ENCODE measurements at places on chromosomes 7 and 10.
A peak's percentile ranks its signal among the peaks of the same experiment; 100 is the strongest.

DNA sequence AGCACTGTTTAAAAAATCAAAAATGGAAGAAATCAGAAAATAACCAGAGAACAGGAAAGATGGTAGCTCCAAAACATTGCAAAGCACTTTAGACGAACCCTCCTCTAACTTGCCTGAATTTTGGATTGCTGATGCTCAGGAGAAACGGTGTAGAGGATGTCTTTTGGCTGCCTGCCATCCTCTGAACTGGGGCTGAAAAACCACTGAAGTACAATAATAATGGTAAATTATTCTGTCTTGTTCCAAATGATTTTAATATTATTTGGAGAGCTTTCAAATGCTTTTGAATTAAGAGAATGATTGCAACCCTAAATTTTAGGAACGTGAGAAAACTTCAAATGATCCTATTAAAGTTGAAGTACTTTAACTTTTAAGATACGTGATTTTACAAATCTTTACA is 167.3 kb upstream of the SLC13A1 start:
- no peak for DNase-seq

GRCh38 chr10:17428351-17429097 is 25.9 kb downstream of the ST8SIA6 start:
- DNase-seq, result no peak

DNA sequence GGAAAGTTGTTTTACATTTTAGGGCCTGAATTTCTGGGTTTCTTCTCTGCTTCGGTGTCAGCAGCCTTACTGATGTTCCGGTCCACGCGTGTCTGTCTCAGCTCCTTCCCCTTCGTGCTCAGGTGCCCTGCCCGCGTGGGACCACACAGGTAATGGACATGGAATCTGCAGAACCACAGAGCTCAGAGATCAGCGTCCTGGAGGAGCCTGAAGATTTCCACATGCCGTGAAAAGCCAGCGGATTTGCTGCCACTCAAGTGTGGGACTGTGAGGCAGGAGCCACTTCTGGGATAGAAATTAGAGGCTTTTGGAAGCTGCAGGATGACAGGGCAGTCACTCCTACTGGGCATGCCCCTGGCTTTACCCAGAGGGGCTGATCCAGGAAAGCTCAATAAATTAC is 666.1 kb upstream of the FOXK1 start:
- DNase-seq, result no peak

GRCh38 chr10:84178160-84178609 is 4.6 kb downstream of the GPR15LG start:
- no peak for DNase-seq

DNA sequence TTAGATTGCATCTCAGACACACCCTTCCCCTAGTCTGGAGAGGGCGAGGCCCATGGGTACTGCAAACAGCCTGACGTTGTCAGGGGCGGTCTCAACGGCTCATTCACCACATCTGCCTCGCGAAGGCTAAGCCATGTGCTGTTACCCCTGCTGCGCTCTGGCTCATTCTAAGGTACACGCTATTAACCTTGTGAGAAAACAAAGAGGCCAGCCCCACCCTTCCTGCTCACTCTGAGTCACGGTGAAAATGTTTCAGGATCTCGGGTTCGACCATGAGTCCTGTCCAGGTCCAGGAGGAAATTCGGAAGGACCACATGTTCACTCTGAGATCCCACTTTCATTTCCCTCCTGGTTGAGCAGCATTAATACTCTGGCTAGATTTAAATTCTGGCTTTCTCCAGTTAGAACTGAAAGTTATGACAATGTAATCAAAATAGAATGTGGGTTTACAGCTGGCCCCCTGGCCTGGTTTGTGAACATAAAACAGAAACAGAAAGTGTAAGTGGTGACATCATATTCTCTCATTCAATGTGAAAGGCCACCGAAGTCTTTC is 55.2 kb downstream of the EGFR start:
- DNase-seq, result peak; percentile 95

DNA sequence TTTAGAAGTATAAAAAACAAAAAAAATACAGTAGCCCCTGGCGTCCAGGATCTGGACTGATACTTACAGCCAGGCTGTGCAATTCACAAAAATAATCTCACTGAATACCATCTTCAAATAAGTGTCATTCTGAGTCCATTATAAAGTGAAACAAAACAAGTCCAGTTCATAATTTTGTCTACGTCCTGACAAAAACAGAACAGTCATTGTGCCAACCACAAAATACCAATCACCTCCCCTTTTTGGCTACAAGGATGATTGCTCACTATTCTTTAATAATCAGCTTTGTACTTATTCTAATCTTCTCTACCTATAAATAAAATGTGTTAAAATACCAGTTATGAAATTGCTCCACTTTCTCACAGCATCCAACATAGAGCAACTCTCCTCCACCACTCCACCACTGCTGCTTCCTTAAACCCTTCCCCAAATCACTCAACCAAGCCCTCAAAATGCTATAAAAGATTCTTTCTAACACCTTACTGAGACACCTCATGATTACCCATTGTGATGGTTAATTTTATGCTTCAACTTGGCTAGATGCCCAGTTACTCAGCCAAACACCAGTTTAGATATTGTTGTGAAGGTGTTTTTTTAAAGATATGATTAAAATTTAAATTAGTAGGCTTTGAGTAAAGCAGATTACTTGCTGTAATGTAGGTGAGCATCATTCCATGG is 479.8 kb upstream of the SEMA3A start:
- peak; percentile 42 for DNase-seq

DNA sequence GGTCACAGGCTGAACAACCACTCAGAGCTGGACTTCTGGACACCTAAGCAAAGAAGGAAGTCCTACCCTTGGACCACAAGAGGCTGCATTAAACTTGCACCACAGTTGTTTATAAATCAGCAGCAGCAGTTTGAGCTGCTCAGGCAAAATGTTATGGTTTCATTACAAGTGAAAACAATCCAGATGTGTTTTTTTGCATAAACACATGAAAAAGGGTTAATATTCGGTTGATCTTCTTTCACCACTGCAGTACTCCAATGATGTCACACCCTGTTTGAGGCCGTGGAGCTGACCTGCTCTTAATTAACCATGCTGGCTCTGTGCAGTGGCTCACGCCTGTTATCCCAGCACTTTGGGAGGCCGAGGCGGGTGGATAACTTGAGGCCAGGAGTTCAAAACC is 490.8 kb upstream of the CELF2 start:
- DNase-seq, result no peak

DNA sequence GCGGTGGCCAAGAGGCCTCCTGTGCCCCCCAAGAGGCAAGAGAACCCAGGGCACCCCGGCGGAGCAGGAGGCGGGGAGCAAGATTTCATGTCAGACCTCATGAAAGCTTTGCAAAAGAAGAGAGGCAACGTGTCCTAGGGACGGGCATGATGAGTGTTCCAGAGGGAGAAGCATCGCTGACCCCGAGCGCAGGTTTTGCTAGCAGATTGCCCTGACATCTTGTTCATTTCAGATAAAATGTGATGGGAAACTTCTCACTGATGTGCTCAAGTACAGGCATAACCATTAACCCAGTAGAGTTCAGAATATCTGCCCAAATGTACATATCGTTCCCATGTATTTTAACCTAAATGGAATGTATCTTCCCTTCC is 129.2 kb downstream of the APBB1IP start:
- no peak for DNase-seq

GRCh38 chr7:8249121-8249520 is 12.8 kb downstream of the ICA1 start:
- no peak for DNase-seq

DNA sequence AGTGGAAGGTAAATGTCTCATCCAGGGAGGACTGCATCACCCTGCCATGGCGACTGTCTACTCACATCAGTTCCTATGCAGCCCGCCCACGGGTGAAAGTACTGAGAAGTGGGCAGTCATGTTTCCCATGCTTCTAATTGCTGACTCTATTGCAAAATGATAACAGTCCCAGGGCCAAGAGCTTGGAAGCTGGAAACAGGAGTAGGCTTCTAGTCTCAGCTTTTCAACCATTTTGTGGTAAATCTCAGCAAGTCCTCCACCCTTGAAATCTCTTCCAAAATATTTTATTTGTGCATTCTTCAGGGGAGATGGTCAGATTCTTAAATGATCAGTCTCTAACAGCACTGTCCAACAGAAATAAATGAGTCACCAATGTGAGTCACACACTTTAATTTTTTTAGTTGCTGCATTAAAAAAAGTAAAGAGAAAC is 48.1 kb upstream of the TARP start:
- DNase-seq, result peak; percentile 48

GRCh38 chr7:107213945-107214344 is 45.1 kb downstream of the HBP1 start:
- no peak for DNase-seq

DNA sequence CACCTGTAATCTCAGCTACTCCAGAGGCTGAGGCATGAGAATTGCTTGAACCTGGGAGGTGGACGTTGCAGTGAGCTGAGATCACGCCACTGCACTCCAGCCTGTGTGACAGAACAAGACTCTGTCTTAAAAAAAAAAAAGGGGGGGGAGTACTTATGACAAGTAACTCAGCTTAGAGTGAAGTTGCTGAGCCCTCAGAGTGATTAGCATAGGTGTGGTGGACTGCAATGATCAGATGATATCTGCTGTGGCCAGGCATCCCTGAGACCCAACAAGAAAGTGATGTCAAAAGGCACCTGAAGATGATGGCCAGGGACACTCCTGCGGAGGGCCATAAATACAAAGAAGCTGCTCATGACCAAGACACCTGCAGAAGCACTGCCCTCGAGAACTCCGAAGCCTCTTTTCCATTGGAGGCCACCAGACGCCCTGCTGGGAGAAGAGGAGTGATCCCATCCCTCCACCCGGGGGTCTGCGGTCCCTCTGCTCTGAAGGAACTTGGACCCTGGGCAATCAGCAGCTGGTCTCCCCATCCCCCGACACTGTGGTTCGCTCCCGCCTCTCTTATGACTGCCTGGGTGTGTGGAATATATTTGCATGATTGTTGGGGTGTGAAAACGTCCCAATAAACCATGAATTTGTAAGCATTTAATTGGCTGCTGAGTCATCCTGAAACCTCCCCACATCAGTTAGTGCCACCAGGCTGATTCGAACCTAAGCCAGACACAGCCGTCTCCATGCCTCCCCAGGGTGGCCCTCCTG is 46.0 kb downstream of the RASGEF1A start:
- no peak for DNase-seq

GRCh38 chr10:109029870-109030269 is 893.4 kb downstream of the XPNPEP1 start:
- no peak for DNase-seq
